ENCODE measurements at places on chromosomes 5 and 9.

GRCh38 chr5:18281947-18282581 is 647.8 kb downstream of the TAF11L14 start:
- DNase-seq: no peak

DNA sequence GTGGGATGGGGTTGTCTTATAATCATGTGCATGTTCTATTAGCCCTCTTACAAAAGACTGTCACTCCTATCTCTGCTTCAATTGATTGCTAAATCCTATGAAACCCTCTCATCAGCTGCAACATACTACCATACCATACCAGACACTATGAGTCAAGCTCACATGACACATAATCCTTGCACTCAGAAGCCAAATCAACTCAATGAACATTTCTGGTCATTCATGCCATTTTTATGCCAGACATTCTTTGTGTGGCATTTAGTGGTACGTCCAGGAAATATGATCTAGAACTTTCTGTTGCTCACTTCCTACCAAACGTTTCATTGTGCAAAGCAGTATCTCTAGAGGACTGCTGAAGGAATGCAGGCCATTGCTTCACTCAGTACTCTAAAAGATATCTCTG is 159.2 kb upstream of the GNA14 start:
- DNase-seq: peak; percentile 24

GRCh38 chr5:96140084-96140483 is 178.4 kb upstream of the ELL2 start:
- DNase-seq: no peak

- no peak for DNase-seq
Measured at GRCh38 chr9:134822541-134822940, 58.1 kb upstream of the FCN2 start.

DNA sequence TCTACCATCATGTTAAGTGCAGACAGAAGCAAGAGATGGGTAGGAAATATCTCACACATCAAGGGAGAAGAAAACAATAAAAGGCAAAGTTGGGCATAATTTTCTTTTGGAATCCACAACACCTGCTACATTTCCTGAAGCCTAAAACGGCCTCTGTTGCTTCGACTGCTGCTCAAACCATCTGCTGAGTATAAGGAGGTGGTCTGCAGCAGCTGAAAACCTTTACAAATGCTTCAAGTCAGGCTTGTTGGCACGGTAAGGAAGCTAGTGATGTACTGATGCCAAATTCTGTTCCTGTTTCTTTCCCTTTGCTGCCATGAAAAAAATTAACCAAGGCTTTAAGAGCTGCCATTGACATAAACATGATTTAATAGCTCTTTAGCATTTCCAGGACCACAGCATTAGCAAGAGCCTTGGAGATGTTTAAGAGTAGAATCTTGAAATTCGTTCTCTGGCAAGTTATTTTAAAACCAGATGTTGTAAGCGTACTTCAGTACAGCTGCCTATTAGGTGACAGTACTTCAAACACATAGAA is 75.6 kb downstream of the DMRTA1 start:
- no peak for DNase-seq

All from CD4-positive, alpha-beta T cell treated with Interleukin-4 for 4 hours (primary cell).